ENCODE measurements at places on chromosomes 2 and 18.

- no peak for DNase-seq
Observed at GRCh38 chr2:53490659-53491058, 276.9 kb upstream of the CHAC2 start.

- DNase-seq, result no peak
Observed at GRCh38 chr2:217672472-217672871, 330.3 kb downstream of the TNS1 start.

- DNase-seq, result no peak
Observed at GRCh38 chr2:164024396-164024795, 288.6 kb upstream of the FIGN start.

- no peak for DNase-seq
Observed at GRCh38 chr2:13005761-13006335, 289.1 kb downstream of the TRIB2 start.

DNA sequence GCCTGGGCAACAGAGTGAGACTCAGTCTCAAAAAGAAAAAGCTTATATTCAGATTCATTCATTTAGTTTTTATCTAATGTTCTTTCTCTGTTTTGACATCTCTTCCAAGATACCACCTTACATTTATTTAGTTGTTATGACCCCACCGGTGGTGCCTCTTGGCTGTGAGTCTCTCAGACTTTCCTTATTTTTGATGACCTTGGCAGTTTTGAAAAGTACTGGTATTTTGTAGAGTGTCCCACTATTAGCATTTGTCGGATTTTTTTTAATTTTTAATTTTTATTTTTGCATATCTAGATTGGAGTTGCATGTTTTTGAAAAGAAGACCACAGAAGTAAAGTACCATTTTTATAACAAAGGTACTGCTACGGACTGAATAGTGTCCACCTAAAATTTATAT, 351.7 kb upstream of the KYNU start:
- no peak for DNase-seq

GRCh38 chr2:170162271-170162632, 15.7 kb upstream of the MYO3B start:
- DNase-seq, result no peak

GRCh38 chr2:74587664-74588277, 33.3 kb downstream of the DOK1 start:
- DNase-seq, result no peak

GRCh38 chr2:85994421-85994777, 105.6 kb upstream of the ST3GAL5 start:
- DNase-seq, result no peak

DNA sequence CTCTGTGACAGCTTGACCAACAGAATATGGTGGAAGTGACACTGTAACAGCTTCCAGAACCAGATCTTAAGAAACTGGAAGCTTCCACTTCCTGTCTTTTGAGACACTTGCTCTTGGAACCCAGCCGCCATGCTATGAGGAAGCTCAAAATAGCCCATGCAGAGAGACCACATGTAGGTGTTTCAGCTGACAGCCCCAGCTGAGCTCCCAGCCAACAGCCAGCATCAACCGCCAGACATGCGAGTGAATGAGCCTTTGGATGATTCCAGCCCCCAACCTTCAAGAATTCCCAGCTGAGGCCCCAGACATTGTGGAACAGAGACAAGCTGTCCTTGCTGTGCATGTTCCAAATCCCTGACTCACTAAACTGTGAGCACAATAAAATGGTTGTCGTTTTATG, 27.9 kb downstream of the ACVR1 start:
- no peak for DNase-seq

- no peak for DNase-seq
Observed at GRCh38 chr18:50560681-50561629, 1.1 kb downstream of the MAPK4 start.
